ENCODE measurements at places on chromosomes 3 and 15.

- no peak for DNase-seq
These were observed 186.4 kb downstream of the ADAMTS9 start for GRCh38 chr3:64501298-64501906.

GRCh38 chr3:87233805-87234204, 6.7 kb downstream of the CHMP2B start:
- DNase-seq, result no peak

DNA sequence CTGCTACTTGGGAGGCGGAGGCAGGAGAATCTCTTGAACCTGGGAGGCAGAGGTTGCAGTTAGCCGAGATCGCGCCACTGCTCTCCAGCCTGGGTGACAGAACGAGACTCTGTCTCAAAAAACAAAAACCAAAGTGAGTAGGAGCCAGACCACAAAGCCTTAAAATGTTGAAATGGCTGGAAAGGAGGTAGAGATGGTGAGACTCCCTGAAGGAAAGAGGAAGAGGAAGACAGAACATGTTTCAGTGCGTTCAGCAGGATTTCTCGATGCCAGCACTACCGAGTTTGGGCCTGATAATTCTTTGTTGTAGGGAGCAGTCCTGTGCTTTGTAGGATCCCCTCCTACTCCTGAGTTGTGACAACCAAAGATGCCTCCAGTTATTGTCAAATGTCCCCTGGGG, 189.9 kb downstream of the AKAP13 start:
- no peak for DNase-seq

- DNase-seq, result no peak
These were observed 19.7 kb downstream of the FOXP1 start for GRCh38 chr3:71563827-71564226.

GRCh38 chr15:31442699-31443111, 116.1 kb downstream of the KLF13 start:
- peak; percentile 78 for DNase-seq

DNA sequence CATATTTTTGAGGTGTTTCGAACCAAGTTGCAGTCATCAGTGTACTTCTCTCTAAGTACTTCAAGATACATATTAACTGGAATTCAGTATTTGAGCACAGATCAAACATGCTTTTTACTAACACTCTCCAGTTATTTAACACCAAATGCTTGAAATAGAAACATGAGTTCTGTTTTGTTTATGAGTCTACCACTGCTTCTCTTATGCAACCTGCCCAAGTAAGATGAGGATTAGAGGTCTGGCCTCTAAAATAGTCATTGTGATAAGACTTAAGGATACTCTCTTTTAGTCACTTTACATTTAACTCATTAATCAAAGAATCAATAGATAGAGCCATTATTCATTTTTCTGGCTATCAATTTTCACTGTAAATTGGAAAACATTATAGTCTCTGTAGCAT, 156.2 kb upstream of the THRB start:
- no peak for DNase-seq

GRCh38 chr15:74528876-74529275, 12.1 kb upstream of the ARID3B start:
- DNase-seq, result no peak

GRCh38 chr3:73422571-73422970, 202.2 kb downstream of the PDZRN3 start:
- DNase-seq, result no peak

DNA sequence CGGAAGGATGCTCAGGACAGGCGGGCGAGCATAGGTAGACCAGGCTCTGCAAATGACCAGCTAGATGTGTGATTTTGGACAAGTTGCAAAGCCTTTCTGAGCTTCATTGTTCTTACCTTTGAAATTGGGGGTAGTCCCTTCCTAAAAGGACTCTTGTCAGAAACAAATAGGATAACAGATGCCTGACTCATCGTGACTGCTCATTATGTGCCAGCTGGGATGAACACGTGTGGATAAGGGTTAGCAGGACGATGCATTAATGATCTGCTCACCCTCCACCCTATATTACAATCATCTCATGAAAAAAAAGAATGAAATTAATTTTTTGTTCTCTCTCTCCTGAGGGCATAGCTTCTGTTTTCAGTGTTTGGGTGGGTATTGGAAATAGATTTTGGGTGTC, 223.4 kb downstream of the NR2F2 start:
- DNase-seq, result no peak

DNA sequence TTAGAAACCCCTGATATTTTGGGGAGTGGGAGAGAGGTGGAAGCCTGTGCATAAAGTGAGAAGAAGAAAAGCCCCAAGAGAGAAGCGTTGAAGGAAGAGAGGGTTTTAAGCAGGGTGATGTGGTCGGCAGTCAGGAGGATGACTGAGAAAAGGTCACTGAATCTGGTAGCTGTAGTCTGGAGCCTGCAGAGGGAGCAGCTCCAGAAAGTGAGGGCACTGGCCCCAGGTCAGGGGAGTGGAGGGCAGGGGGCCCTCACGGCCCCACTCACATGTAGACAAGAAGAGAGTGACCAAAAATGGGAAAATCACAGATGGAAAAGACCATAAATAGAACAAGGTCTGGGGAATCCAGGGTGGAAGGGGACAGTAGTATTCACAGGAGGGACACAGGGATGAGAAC, 105.5 kb downstream of the RYK start:
- DNase-seq, result no peak

DNA sequence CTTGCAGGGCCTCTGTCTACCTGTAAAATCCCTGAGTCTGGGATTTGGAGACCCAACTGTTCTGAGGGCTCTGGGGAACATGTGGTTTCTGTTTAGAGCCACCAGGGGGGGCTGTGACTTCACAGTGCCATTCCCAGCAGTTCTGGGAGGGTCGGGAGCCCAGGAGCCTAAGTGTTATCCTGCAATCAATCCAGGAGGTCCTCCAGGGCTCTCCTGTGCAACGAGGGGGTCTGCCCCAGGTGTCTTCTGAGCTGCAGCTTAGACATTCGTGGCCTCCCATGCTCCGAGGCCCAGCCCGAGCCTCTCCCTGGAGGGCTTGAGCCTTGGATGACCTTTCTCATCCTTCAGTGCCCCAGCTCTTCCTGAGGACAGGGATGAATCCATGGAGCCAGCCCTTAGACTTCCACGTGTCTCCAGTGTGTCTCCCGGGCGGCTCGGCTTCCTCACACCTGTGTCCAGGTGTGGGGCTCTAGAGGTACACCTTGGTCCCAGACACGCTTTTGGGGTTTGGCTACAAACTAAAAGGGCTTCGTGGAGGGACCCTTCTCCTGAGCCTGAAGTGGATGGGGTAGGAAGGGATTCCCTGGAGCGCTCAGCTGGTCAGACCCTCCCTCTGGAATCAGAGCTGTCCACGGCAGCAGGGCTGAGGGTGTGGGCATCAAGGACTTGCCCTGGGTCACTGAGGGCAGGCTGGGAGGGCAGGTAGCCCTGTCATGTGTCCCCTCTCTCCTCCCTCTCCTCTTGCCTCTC, 20.3 kb upstream of the ABTB1 start:
- peak; percentile 62 for DNase-seq

DNA sequence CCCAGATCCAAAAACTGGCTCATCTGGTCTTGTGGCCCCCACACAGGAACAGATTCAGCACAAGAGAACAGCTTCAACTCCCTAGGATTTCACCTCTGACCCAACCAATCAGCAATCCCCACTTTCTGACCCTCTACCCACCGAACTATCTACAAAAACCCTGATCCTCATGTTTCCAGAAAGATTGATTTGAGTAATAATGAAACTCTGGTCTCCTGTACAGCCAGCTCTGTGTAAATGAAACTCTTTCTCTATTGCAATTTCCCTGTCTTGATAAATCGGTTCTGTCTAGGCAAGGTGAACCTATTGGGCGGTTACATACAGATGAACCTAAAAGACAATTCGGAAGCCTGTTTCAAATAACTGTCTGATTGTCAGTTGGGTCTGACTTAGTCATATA, 847.6 kb upstream of the ALCAM start:
- DNase-seq, result no peak

- no peak for DNase-seq
These were observed 230.6 kb upstream of the CTNNB1 start for GRCh38 chr3:40968666-40969065.

- no peak for DNase-seq
These were observed 90.0 kb downstream of the IL5RA start for GRCh38 chr3:3020209-3020608.

GRCh38 chr3:100760377-100760776, 51.1 kb downstream of the TFG start:
- peak; percentile 45 for DNase-seq

All from umbilical cord (tissue), 2 donors.